ENCODE measurements at places on chromosomes 7 and 10.

DNA sequence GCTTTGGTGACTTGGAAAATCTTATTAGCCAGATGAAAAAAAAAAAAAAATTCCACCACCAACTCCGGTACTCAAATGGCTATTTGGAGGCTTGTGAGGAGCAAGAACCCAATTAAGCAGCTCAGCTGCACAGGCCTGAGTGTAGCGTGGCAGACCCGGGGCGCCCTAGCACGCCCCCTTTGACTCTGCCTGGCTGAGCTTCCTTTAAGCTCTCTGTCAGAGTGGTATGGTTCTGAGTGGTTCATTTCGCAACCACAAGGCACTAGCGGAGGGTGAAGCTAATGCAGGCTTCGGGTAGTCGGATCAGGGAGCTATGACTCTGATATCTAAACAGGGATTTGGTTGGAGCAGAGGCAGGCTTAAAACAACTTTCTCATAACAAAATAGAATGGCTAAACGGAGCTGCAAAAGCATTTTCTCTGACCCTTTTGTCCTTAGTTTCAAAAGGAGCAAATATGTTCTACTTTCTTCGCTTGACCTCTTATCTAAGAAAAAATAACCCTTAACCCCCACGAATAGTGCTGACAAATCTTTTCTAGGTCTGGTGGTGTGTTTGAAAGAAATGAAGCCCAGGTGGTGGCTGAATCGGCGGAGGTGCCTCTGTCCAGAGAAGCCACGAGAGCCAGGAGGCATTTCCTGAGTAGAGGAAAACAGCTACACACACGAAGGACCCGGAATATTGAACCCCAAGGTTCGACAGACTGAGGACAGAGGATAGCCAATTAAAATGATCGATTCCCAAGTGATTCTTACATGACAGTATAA lies 285.4 kb upstream of the GLI3 start:
- DNase-seq = no peak

GRCh38 chr7:37817996-37818720 lies 30.2 kb upstream of the NME8 start:
- no peak for DNase-seq

DNA sequence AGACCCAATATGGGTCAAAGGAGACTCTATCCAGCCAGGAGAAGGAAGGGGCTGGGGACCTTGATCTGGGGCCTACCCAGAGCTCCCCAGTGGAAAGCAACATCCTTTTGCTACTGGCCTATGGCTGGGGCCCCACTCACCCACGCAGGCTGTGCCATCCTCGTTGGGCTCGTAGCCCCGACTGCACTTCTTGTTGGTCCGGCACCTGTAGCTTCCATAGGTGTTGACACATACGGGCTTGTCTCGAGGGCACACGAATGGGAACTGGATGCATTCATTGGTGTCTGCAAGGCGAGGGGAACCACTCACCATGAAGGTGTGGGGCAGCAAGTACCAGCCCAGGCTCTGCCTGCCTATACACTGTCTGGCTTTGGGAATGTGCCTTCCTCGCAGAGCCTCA lies 30.5 kb downstream of the GOLGA7B start:
- no peak for DNase-seq

- no peak for DNase-seq
Measured at GRCh38 chr7:101608772-101609713, 20.1 kb downstream of the MYL10 start.

GRCh38 chr7:93890041-93890463 lies 501 bp downstream of the TFPI2 start:
- DNase-seq = no peak

- no peak for DNase-seq
Measured at GRCh38 chr10:48803801-48804584, 119.3 kb downstream of the WDFY4 start.

GRCh38 chr7:11195502-11195901 lies 221.8 kb downstream of the PHF14 start:
- no peak for DNase-seq

DNA sequence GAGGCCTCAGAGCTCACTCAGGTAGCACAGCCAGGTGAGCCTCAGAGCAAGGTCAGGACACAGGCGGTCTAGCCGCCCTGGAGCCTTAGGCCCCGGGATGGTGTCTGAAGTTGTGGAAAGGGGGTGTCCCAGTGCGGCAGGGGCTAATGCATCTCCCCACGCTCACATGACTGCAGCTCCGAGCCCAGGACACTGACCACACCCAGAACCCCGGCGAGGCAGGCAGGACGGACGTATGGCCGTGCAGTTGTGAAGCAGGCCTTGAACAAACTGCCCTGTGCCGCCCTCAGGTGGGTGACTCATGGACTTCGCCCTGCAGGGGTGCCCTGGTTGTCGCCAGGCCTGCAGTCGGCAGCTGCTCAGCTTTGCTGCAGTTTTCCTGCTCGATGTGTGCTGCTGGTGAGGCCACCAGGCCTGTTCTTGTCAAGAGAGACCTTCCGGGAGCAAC lies 5.0 kb upstream of the PRKAR1B start:
- no peak for DNase-seq

DNA sequence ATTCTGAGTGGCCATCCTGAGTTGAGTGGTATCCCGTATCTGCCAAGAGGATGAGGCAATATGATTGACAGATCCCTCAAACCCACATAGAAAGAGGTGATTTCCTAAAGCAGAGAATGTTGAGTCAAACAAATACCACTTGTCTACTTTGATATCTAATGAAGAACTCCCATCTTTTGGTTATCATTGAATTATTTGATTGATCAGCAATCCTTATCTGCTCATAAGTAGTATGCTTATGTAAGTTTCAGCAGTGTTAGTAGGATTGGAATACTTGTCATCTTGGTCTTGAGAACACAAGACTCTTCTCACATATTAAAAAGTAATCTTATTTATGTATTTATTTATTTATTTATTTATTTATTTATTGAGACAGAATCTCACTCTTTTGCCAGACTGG lies 147.3 kb downstream of the DPY19L1 start:
- DNase-seq = no peak

DNA sequence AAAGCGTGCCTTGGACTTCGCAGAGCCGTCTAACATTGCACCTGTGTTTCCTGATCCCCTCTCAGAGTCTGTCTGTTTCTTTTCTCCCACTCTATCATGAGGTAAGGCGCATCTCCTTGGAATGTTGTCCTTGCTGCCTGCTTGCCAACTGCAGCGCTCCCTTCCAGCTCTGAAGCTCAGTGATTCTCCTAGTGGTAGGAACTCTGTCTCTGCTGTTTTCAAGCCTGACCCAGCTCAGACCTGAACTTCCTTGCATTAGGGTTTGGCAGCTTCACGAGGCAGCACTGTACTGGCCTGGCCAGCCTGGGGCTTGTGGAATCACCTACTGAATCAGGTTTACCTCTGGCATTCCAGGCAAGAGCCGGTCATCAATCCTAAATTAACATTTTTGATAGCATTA lies 123.9 kb downstream of the CREB5 start:
- no peak for DNase-seq

DNA sequence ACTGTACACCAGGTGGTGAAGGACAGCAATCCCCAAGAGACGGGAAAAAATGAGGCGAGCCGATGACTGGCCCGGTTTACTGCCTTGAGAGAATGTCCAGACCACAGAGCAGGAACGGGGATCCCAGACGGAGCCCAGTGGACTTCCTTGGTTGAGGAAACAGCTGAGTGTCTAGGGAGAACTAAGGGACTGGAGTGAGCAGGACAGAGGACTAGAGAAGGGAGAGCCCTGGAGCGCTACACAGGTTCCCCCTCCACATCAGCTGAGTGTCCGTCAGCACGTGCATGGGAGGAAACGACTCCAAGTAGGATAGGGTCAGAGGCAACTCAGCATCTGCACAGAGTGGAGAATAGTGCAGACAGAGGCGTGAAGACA lies 7.1 kb upstream of the WDR86 start:
- DNase-seq = no peak

GRCh38 chr10:114893251-114893650 lies 44.7 kb upstream of the TRUB1 start:
- DNase-seq = no peak

- no peak for DNase-seq
Measured at GRCh38 chr10:10271639-10272192, 746.0 kb upstream of the CELF2 start.

DNA sequence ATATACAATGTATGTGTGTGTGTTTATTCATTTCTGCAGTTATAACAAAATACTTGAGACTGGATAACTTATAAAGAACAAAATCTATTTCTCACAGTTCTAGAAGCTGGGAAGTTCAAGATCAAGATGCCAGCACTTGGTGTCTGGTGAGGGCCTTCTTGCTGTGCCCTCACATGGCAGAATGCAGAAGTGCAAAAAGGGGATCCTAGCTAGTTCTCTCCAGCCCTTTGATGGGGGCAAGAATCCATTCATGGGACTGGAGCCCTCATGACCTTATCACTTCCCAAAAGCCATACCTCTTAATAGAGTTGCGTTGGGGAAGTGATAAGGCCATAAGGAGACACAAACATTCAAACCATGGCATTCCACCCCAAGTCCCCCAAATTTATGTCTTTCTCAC lies 8.4 kb downstream of the GRB10 start:
- DNase-seq = no peak

- DNase-seq = no peak
Measured at GRCh38 chr10:125221716-125222115, 61.4 kb upstream of the CTBP2 start.

DNA sequence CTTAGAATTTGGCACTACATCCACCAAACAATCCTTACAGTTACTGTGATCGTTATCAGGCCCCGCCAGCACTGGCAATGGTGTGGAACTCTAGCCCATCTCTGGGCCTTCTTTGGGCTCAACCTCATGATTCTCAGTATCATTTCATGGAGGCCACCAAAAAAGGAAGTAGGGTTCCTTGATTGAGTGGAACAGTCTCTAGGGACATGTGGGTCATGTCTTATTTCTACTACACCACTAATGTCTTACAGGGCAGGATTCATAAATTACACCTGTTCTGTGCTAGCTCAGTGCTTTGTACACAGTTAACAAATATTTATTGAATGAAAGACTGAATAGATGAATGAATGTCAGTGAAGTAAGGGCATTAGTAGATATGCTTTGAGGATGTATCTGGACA lies 53.9 kb downstream of the AP3M1 start:
- no peak for DNase-seq

DNA sequence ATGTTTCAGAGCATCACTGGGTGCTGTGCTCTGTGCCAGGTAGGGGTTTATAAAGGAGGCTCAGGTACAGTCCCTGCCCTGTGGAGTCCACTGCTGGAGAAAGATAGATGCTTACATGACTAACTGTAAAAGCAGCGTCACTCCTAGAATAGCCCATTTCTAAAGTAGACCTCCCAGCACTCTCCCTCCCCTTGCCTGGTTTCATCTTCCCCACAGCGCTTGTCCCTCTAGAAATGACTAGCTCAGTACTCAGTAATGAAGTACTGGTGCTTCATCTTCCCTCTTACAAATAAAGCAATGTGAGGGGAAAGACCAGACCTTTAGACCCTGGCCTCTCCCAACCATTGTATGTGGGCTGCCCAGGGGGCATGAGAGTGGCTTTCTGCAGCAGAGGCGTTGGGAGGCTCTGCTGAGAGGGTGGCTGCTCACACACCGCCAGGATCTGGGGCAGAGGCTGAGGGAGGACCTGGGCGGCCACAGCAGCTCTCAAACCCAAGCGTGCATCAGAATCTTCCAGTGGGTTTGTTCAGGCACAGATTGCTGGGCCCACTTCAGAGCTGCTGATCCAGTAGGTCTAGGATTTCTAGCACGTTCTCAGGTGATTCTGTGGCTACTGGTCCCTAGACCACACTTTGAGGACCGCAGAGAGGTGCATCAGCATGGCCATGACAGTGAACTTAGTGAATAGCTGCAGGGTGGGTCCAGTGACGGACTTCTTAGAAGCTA lies 110.3 kb upstream of the ANLN start:
- DNase-seq = no peak

- no peak for DNase-seq
Measured at GRCh38 chr10:109902992-109903947, 20.0 kb downstream of the XPNPEP1 start.

GRCh38 chr10:122689146-122689820 lies 10.4 kb downstream of the C10orf120 start:
- DNase-seq = no peak

DNA sequence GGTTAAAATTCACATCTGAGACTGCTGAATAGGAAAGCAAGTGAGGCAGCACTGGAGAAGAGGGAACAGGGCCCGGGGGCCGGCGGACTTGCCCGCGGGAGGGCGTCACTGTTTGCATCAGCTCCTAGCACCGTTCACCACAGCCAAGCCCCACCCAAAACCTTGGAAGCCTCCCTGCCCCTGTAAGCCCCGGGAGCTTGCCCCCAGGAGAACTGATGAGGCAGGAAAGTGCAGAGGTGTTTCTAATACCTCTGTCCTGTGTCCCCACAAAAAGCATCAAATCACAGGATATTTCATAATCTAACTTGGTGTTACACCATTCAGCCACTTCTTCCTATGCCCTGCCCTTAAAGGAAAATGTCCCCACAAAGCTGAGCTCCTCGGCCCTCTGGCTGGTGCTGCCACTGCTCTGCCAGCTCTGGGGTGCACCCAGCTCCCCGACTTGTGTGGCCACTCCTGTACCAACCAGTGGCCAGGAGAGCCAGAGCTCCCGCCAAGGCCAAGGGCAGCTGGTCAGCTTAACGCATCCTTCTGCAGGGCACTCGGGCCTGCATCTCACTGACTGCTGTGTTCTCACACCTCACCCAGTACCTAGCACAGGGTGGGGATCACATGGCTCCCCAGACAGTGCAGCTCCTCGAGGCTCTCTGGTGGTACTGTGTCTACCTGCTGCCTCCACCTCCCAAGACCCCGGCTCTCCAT lies 47.3 kb upstream of the CNPY1 start:
- DNase-seq = no peak

- DNase-seq = no peak
Measured at GRCh38 chr7:93185303-93186027, 37.3 kb upstream of the SAMD9L start.

DNA sequence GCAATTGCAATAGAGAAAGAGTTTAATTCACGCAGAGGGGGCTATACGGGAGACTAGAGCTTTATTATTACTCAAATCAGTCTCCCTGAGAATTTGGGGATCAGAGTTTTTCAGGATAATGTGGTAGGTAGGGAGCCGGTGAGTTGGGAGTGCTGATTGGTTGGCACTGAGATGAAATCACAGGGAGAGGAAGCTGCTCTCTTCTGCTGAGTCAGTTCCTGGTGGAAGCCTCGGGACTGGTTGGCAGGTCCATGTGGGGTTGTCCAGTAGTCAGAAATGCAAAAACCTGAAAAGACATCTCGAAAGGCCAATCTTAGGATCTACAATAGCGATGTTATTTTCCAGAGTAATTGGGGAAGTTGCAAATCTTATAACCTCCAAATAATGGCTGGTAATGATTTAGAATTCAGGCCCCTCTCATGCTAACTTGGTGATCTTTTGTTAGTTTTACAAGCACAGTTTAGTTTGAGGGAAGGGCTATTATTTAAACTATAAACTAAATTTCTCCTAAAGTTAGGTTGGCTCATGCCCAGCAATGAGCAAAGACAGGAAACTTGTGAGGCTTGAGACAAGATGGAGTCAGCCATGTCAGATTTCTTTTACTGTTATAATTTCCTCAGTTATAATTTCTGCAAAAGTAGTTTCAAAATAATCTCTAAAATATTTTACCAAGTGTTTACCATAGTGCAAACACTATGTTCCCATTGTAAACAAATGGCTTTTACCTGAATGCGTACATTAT lies 39.4 kb upstream of the SLC25A13 start:
- no peak for DNase-seq

- no peak for DNase-seq
Measured at GRCh38 chr10:33746836-33747268, 412.4 kb upstream of the NRP1 start.
